ENCODE measurements at places on chromosomes 2 and 18.

- no peak for DNase-seq
Observed at GRCh38 chr2:127015106-127015910, 91.6 kb downstream of the BIN1 start.

- DNase-seq, result no peak
Observed at GRCh38 chr2:37829616-37830395, 95.3 kb upstream of the RMDN2 start.

GRCh38 chr2:119290859-119291587 lies 67.4 kb downstream of the STEAP3 start:
- DNase-seq, result no peak

GRCh38 chr2:11065833-11066485 lies 89.3 kb upstream of the SLC66A3 start:
- DNase-seq, result no peak

DNA sequence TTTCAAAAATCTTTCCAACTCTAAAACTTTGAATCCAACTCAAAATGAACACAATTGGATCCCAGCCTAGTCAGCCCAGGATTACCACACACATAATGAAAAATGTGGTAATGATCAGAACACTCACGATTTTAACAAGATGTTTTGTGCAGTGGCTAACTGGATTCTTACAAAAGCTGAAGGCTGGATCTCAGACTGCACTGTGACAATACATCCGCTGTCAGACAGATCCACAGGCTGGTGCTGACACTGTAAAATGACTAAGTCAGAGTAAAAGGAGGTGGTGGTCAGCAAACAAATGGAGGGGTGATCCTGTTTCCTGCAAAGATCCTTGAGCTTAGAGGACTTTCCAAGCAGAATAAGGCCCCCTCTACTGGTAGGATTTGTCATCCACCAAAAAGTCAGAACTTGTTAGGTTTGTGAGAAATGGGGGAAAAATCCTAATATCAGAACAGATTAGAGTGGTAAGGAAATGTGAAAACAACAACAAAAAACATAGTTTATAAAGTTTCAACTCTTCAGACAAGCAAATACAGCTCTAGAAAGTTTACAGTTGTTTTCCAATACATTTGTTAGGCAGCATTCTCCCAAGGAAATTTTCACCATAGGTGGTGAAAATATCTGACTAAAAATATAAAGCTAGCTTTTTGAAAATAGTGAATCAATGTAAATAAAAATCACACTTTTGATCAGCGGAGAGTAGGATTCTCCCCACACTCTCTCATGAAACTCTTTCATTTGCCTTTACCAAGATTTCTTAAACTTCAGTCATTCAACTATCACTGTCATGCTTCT lies 211.9 kb downstream of the AGPS start:
- DNase-seq, result no peak
